ENCODE measurements at places on chromosomes 16 and 17. TPM values are rescaled to one million over a fixed set of nuclear protein-coding genes. Genes with fewer than 3 reads are reported as not detected.

DNA sequence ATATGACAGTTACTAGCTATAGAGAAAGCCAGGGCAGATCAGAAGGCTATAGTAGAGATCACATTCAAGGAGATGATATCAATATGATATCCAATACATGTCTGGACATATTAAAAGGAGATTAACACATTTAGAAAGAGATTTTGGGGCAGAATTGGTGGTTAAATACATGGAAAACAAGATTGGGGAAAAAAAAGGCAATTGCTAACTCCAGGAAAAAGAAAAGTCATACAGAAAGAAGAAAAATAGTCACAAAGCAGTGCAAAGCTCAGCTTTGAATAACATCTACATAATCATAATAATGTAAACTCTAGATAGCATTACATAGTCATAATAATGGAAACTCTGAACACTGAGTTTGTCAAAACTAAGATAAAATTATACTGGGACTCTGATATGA lies 40.6 kb downstream of the MYH11 start:
- H3K4me3 ChIP-seq: no peak overlapping the region
- no peaks in the 10 kb centered on the region for H3K36me3 ChIP-seq
- no peaks in the 10 kb centered on the region for H3K4me1 ChIP-seq
- no peak for DNase-seq
- no peak overlapping the region for H3K27ac ChIP-seq

Gene ERN2
- not detected for total RNA-seq

GRCh38 chr17:45967378-45967777 lies 31.7 kb upstream of the STH start:
- no peak overlapping the region for H3K27ac ChIP-seq
- H3K27me3 ChIP-seq: peaks cover 12% of the 10 kb centered on the region
- H3K4me1 ChIP-seq: no peaks in the 10 kb centered on the region
- DNase-seq: no peak
- no peaks in the 10 kb centered on the region for H3K36me3 ChIP-seq

GRCh38 chr16:73997971-73998370 lies 298.6 kb upstream of the PSMD7 start:
- DNase-seq: no peak
- H3K27me3 ChIP-seq: no peaks in the 10 kb centered on the region
- no peak overlapping the region for H3K27ac ChIP-seq
- no peaks in the 10 kb centered on the region for H3K36me3 ChIP-seq
- no peaks in the 10 kb centered on the region for H3K4me1 ChIP-seq
- H3K4me3 ChIP-seq: no peak overlapping the region

DNA sequence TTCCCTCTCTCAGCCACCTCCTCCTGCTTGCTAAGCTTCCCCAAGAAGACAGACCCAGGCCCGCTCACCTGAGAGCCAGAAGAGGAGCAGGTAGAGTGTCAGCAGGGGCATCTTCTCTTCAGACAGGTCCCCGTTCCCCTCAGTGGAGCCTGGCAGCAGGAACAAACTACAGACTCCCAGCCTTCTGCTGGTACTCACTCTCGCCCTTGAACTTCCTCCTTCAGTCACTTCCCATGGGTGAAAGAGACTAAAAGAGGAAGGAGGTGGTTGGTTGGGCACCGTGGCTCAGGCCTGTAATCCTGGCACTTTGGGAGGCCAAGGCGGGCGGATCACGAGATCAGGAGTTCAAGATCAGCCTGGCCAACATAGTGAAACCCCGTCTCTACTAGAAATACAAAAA lies at the start of gene CD300LF:
CD300LF (minus strand) TSS at position 168 of the 400 bp plus-strand sequence; CDS start at position 111, 57 bp downstream.
- no peak within 1 kb of the TSS for H3K27ac ChIP-seq
- H3K4me1 ChIP-seq: peaks cover 5% of the 10 kb centered on the region
- H3K36me3 ChIP-seq: no peaks in the 10 kb centered on the region
- peaks cover 8% of the 10 kb centered on the region for H3K27me3 ChIP-seq
- DNase-seq: no peak
- no peak within 1 kb of the TSS for H3K4me3 ChIP-seq

DNA sequence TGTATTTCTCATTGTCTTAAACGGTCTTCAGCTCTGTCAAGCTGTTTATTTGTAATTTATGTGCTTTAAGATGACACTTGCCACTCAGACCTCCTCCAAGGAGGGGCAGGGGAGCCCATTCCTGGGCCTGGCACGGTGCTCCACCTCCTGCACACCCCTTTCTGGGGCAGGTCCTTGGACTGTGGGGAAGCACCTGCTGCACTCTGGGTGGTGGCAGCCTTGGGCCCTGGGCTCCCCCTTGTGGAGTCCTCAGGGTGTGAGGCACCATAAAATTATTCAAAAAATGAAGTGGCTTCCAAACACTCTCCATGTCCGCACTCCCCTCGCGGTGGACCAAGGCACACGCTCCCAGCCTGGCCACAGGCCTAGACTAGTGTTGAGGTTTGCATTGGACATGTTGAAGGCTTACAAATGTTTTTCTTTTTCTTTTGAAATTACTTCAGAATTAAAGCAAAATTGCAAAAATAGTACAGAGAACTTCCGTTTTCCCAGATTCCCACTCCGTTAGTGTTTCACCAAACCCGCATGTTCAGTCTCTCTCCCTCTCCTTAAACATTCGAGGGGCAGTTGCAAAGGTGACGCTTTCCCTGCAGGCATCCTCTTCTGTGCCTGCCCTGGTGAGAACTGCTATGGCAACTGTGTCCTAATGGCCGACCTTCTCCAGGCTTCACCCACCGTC lies 32.4 kb downstream of the FOXK2 start:
- peaks cover 34% of the 10 kb centered on the region for H3K4me1 ChIP-seq
- H3K27me3 ChIP-seq: no peaks in the 10 kb centered on the region
- H3K36me3 ChIP-seq: no peaks in the 10 kb centered on the region

- peak; percentile 22 for DNase-seq
- H3K4me3 ChIP-seq: no peak overlapping the region
- H3K36me3 ChIP-seq: peaks cover 37% of the 10 kb centered on the region
- H3K27ac ChIP-seq: no peak overlapping the region
Observed at GRCh38 chr17:82598256-82599119, 49.8 kb downstream of the WDR45B start.

DNA sequence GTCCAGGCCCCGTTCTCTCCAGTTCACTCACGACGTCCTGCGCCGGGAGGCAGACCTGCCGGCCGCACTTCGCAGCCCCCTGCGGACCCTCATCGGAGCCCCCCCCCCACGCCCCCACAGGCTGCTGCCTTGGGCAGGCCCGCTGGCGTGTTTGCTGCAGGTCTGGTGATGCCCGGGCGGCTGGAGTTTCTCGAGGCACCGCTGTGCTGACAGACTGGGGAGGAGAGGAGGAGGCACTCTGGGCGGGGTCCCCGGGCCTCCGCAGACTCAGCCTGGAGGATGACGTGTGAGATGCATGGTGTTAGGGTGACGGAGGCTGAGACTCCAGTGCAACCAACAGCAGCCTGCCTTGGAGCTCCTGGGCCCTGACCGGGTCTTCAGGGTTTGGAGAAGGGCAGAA lies 24.1 kb downstream of the BAIAP2 start:
- no peak overlapping the region for H3K4me3 ChIP-seq
- DNase-seq: no peak

DNA sequence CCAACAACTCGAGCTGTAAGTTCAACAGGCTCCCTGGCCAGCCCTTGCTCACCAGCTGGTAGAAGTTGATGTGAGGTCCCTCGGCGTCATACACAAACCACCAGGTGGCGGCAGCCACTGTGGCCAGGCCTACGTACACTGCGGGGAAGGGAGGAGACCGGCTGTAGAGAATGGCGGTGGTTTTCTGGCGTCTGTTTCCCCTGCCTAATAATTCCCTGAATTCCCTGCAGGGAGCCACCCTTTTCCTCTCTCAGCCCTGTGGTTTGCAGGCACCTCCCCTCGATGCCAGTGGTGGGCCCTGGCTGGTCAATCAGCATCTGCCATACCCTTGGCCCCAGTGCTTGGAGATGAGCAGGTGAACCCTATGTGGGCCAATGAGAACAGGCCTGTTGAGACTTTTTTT lies 18.9 kb upstream of the P2RX1 start:
- H3K27me3 ChIP-seq: no peaks in the 10 kb centered on the region

GRCh38 chr17:57481910-57482391 lies 225.6 kb downstream of the MSI2 start:
- H3K27ac ChIP-seq: no peak overlapping the region
- no peak overlapping the region for H3K4me3 ChIP-seq
- H3K4me1 ChIP-seq: peaks cover 56% of the 10 kb centered on the region
- peaks cover 2% of the 10 kb centered on the region for H3K36me3 ChIP-seq

Gene HOXB13
- total RNA-seq: not detected

Gene MON1B
- 70.2 TPM for total RNA-seq

Gene ABCA8
- total RNA-seq: not detected

DNA sequence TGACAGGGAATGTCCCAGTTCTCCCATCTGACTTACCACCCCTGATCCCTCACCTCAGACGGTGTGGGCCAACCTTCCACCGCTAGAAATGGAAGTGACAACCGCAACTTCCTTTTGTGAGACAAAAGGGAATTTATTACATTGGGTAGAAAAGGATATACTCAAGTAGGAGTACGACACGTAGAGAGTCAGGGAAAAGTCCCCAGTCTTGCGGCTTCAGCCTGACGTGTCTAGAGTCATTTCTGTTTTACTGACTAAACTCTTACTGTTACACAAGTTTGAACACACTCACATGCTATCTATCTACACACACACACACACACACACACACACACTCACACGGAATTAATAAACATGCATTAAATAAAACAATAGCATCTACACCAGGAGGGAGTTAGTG lies 178.9 kb downstream of the COPRS start:
- no peaks in the 10 kb centered on the region for H3K36me3 ChIP-seq
- DNase-seq: peak; percentile 82
- peaks cover 12% of the 10 kb centered on the region for H3K4me1 ChIP-seq
- H3K4me3 ChIP-seq: no peak overlapping the region

Gene FOXJ1
- total RNA-seq: 0.22 TPM

Gene PNMT
- total RNA-seq: not detected

DNA sequence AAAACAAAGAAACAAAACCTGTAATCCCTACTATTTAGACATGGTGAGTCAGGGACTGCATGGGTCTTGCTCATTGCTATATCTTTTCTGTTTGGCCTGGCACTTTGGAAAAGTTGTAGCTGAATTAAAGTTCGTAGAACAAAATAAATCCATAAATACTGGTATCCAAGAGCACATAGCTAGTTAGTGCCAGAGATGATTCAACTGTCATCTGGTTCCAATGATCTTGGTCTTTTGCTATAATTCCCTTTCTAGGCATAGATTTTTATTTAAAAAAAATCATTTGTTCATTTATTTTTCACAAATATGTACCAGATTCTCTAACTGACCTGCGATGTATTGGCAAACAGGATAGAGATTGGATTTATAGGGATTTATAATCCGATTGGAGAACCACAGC lies 1436.1 kb upstream of the GOT2 start:
- no peaks in the 10 kb centered on the region for H3K4me1 ChIP-seq
- no peak for DNase-seq
- no peaks in the 10 kb centered on the region for H3K36me3 ChIP-seq
- H3K27me3 ChIP-seq: no peaks in the 10 kb centered on the region
- H3K4me3 ChIP-seq: no peak overlapping the region
- no peak overlapping the region for H3K27ac ChIP-seq

DNA sequence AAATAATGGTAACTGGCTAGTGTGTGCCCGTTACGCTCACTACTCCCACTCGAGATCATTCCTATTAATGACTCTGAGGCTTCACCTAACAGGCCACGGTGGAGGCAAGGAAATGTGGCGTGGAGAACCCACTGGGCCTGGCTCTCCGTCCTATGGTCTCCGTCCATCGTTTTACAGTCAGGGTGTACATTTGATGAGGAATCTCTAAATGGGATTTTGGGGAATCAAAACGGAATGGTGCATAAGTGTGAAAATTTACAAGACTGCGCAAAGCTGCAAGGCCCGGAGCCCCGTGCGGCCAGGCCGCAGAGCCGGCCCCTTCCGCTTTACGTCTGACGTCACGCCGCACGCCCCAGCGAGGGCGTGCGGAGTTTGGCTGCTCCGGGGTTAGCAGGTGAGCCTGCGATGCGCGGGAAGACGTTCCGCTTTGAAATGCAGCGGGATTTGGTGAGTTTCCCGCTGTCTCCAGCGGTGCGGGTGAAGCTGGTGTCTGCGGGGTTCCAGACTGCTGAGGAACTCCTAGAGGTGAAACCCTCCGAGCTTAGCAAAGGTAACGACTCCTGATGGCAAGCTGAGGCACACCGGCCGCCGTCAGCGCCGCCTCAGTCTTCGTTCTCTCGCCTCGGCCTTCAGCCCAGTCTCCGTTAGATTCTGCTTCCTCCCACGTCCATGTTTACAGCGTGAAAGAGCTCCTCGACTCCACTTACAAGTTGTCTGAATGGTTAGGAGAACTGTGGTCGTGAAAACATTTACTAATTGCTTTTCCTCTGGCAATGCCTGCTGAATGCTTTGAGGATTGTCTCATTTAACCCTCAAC lies at the start of gene RAD51C:
RAD51C (plus strand) TSS at position 364 of the 817 bp plus-strand sequence; CDS start at position 406, 42 bp downstream.
- peak within 1 kb of the TSS; percentile 96 for H3K27ac ChIP-seq
- peak within 1 kb of the TSS; percentile 99 for H3K4me3 ChIP-seq
- H3K36me3 ChIP-seq: peaks cover 15% of the 10 kb centered on the region

DNA sequence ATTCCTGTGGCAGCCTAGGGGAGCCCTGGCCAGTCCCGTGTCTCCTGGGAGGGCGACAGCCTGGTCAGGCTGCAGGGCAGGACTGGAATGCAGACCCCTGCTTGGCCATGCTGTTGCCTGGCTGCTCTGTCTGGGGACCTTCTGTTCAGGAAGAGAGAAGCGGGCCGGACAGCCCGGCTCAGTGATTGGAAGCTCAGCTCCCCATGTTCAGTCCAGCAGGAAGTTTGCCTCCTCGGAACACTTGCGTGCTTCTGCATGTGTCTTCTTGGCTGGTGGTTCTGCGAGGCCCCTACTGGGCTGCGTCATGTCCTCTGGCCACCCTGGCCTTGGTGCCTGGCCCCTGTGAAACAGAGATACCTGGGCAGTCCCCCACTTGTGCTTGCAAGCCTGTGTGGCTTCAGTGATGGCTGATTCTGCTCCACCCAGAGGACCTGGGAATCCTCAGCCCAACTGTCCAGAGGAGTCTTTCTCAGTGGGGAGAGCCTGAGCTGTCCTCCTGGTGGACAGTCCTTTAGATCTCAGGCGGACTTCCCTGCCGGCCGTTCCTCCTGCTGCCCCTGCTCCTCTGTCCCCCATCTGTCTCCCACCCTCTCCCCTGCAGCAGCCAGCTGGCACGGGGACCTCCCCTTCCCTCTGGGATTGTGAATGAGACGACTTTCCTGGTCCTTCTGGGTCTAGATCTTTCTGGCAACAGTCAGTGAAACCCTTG lies 279.5 kb downstream of the SEC14L1 start:
- H3K36me3 ChIP-seq: no peaks in the 10 kb centered on the region
- peak overlapping the region; percentile 69 for H3K27ac ChIP-seq

- H3K36me3 ChIP-seq: no peaks in the 10 kb centered on the region
- peak overlapping the region; percentile 26 for H3K27ac ChIP-seq
- H3K27me3 ChIP-seq: no peaks in the 10 kb centered on the region
- peaks cover 47% of the 10 kb centered on the region for H3K4me1 ChIP-seq
Observed at GRCh38 chr17:18859256-18859655, 1.3 kb downstream of the PRPSAP2 start.

DNA sequence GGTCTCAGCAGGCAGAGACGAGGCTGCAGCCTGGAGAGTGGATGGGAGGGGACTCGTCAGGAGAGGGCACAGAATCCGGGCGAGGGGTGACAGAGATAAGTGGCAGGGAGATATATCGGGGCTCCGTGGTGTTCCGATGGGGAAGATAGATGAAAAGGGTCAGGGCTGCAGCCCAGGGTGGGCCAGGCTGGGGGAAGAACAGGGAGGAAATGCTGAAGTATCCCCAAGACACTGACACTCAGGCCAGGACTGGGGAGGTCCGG lies 2.1 kb downstream of the LGALS3BP start:
- H3K4me1 ChIP-seq: peaks cover 15% of the 10 kb centered on the region
- DNase-seq: no peak
- H3K27me3 ChIP-seq: no peaks in the 10 kb centered on the region
- no peaks in the 10 kb centered on the region for H3K36me3 ChIP-seq
- H3K4me3 ChIP-seq: no peak overlapping the region

GRCh38 chr16:83579436-83579835 lies 228.3 kb upstream of the HSBP1 start:
- no peaks in the 10 kb centered on the region for H3K36me3 ChIP-seq
- H3K4me1 ChIP-seq: no peaks in the 10 kb centered on the region
- no peak for DNase-seq
- H3K27me3 ChIP-seq: no peaks in the 10 kb centered on the region
- H3K27ac ChIP-seq: no peak overlapping the region
- H3K4me3 ChIP-seq: no peak overlapping the region
